Neural progenitor cell (in vitro differentiated cells): ENCODE measurements at places on chromosomes 3 and 15. TPM values are rescaled to one million over a fixed set of nuclear protein-coding genes. Genes with fewer than 3 reads are reported as not detected.

DNA sequence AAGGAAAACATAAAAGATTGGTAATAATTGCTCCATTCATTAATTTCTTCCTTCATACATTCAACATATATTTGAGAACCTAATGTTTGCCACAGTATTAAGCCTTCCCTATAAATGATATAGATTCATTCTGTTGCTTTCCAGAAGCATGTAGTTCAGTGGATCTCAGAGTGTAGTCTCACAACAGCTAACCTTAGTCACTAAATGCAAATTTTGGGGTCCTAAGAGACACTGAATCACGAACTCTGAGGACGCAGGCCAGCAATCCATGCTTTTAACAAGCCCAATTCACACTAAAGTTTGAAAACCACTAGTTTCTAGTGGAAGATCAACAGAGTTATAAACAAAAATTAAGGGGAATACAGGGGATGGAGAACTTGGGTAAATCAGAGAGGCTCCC lies 7.2 kb upstream of the AQR start:
- no peaks in the 10 kb centered on the region for H3K4me1 ChIP-seq
- no peaks in the 10 kb centered on the region for H3K27me3 ChIP-seq
- H3K27ac ChIP-seq, result no peak overlapping the region
- no peak for DNase-seq
- no peak overlapping the region for H3K4me3 ChIP-seq

DNA sequence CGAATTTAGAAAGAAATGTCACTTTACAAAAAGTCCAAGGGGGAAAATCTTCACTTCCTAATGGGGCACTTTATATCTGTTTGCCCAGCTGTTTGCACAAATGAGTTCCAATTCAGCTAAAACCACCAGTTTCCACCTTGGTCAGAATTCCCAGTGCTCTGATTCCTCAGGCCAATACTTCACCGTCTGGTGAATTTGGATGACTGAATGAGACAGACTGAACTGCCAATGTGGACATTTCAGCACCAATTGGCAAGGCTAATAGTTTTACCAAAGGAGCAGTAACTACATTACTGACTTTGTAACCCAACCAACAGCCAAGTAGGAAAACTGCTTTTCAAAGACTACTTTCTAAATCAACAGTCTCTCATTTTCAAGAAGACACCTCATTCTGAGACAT lies 51.8 kb downstream of the ABI3BP start:
- H3K27ac ChIP-seq, result no peak overlapping the region
- no peak overlapping the region for H3K4me3 ChIP-seq
- DNase-seq, result no peak
- H3K27me3 ChIP-seq, result no peaks in the 10 kb centered on the region

- no peaks in the 10 kb centered on the region for H3K4me1 ChIP-seq
- no peaks in the 10 kb centered on the region for H3K36me3 ChIP-seq
- H3K27ac ChIP-seq, result no peak overlapping the region
- no peak for DNase-seq
Observed at GRCh38 chr3:145639003-145639606, 521.9 kb downstream of the PLOD2 start.

Gene CFAP100
- total RNA-seq, result 0.12 TPM in 1 of 2 replicates, not detected in the other

Gene FHIT
- total RNA-seq, result 3.2 and 5.7 TPM in 2 replicates

DNA sequence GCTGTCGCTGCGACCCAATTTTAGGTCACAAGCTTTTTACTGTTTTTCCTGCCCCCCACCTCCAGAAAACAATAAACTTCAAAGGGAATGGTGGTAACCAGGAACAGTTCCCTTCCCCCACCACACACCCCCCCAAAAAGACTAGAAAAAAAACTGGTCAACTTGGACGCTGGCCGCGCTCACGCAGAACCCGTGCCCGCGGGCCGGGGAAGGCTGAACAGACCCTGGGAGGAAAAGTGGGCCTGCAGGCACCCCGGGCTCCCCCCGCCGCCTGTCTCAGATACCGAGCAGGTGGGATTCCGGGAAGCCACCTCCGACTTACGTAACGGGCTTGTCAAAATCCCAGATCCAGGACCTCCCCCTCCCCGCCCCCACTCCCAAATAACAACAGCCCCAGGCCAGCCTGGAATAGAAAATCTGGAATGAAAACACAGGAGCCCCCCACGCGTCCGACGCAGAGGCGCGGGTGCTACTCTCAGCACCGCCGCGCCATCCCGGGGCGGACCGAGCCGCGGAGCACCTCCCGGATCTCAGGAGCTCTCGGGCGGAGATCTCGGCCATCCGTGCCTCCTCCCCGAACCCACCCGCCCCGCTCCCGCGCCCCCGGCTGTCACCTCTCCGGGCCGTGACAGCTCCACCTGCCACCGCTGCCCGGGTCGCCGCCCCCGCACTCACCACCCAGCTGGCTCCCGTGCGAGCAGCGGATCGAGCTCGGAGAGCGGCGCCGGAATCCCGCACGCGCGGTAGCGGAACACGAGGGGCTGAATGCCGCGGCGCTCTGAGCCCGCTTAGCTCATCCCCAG lies 557 bp downstream of the DENND4A start:
- H3K27me3 ChIP-seq, result peaks cover 10% of the 10 kb centered on the region
- H3K27ac ChIP-seq, result peak overlapping the region; percentile 60
- H3K4me1 ChIP-seq, result peaks cover 7% of the 10 kb centered on the region
- no peaks in the 10 kb centered on the region for H3K36me3 ChIP-seq
- peak; percentile 81 for DNase-seq
- peak overlapping the region; percentile 68 for H3K4me3 ChIP-seq

DNA sequence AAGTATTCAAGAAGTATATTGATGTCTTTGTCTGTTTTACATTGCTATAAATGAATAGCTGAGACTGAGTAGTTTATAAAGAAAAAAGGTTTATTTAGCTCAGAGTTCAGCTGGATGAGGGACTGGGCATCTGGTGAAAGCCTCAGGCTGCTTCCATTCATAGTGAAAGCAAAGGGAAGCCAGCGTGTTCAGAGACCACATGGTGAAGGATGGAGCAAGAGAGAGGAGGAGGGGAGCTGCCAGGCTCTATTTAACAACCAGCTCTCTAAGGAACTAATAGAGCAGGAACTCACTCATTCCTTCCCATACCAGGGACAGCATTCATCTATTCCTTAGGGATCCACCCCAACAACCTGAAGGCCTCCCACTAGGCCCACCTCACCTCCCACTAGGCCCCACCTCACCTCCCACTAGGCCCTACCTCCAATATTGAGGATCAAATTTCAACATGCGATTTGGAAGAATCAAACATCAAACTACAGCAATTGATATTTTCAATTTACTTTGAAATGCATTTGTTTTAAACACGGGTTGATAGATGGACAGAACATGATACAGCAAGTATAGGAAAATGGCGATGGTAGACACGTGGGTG lies 167.5 kb upstream of the HES1 start:
- no peaks in the 10 kb centered on the region for H3K27me3 ChIP-seq
- H3K4me1 ChIP-seq, result peaks cover 32% of the 10 kb centered on the region
- no peak for DNase-seq

- DNase-seq, result no peak
- no peak overlapping the region for H3K27ac ChIP-seq
- H3K36me3 ChIP-seq, result no peaks in the 10 kb centered on the region
Observed at GRCh38 chr15:99485153-99485961, 80.4 kb upstream of the MEF2A start.

DNA sequence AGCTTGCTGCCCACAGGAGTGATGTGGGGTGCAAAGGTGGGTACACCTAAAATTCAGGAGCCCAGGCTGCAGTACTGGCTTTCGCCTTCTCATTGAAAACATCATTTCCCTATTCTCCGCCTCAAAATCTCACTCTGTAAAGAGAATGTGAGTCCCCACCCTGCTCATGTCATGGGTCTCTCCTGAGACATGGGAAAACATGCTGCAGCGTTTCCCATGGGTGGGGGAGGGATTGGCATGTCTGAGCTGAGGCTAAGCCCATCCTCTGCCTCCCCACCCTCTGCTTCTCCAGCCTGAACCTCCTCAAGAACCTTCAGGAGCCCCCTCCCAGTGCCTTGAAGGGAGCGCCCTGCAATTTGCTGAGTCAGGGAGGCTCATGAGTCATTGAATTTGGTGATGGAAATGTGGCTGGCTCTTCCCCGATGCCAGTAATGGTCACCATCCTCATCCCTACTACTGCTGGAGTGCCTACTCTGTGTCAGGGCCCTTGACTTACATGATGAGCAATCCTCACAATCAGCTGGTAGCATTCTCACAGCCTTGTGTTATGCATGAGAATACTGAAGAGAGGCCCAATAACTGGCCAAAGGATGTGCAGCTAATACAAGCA lies 28.8 kb downstream of the WNT5A start:
- DNase-seq, result no peak
- H3K4me3 ChIP-seq, result no peak overlapping the region
- H3K4me1 ChIP-seq, result peaks cover 4% of the 10 kb centered on the region
- no peaks in the 10 kb centered on the region for H3K27me3 ChIP-seq
- no peak overlapping the region for H3K27ac ChIP-seq

DNA sequence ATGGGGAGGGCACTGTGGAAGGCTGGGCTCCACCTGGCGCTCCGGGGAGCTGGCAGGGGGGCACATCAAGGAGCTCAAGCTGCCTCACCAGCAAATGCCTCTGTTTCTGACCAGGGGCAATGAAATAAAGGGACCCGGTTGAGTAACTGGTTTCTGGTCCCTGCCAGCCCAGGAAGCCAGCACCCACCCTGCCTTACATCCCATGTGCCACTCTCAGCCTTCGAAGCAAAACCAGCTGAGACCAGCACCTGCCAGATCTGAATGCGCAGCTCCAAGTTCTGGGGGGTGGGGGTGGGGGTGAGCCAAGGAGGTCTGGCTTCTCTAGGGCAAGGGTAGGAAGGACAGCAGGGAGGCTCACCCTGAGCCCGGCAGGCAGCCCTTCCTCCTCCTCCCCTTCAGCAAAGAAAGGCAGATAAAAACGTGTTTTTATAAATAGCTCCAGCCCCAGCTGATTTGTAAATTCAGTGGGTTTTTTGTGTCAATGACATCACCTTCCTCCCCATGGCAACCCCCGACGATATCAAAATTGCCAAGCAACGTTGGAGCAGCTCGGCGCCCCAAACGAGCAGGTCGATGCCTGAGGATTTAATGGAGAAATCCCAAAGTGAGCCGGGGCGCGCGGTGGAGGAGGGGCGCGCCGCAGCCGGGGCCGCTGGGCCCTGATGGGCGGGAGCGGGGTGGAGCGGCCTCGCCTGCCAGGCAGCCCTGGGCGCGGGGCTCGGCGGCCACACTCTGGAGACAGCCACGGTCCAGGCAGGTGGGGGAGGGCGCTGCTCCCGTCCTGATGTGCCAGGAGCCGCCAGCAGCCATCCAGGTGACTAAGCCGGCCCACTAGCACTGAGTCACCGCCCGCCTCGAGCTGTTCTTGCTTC lies at the start of gene PAK6:
Gene PAK6, plus strand, starts transcription at position 532 of the 872 bp plus-strand sequence. CDS start 25,723 bp downstream, outside the sequence.
- peaks cover 4% of the 10 kb centered on the region for H3K4me1 ChIP-seq
- no peaks in the 10 kb centered on the region for H3K36me3 ChIP-seq
- H3K27me3 ChIP-seq, result peaks cover 27% of the 10 kb centered on the region
- H3K27ac ChIP-seq, result no peak within 1 kb of the TSS
- DNase-seq, result peak; percentile 81
- peak within 1 kb of the TSS; percentile 42 for H3K4me3 ChIP-seq

Gene PPM1L
- 16.5 and 25.2 TPM in 2 replicates for total RNA-seq

Gene NXPE3
- total RNA-seq, result 9.4 and 9.6 TPM in 2 replicates

Gene C3orf70
- 4.7 and 4.8 TPM in 2 replicates for total RNA-seq

Gene GRK7
- total RNA-seq, result 0.03 TPM in 1 of 2 replicates, not detected in the other

- H3K27ac ChIP-seq, result no peak overlapping the region
- H3K4me3 ChIP-seq, result no peak overlapping the region
- no peaks in the 10 kb centered on the region for H3K4me1 ChIP-seq
- no peak for DNase-seq
Observed at GRCh38 chr3:161644891-161645635, 148.5 kb downstream of the OTOL1 start.

DNA sequence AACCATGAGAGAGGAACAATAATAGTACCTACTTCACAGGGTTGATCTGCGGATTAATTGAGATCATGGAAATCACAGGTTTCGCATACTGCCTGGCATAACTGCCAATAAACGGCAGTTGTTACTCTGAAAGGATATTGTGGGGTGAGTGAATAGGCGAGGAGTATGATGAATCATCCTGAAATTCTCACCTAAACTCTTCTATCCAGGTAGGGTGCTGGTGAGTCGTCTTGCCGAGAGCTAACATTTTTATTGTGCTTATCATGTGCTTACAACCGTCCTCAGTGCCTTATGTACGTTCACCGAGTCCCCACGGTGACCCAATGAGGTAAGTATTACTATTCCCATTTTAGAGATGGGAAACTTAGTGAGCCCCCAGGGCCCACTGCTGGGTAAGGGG lies 52.4 kb upstream of the SRGAP3 start:
- DNase-seq, result no peak
- peaks cover 21% of the 10 kb centered on the region for H3K4me1 ChIP-seq
- H3K4me3 ChIP-seq, result peak overlapping the region; percentile 43

DNA sequence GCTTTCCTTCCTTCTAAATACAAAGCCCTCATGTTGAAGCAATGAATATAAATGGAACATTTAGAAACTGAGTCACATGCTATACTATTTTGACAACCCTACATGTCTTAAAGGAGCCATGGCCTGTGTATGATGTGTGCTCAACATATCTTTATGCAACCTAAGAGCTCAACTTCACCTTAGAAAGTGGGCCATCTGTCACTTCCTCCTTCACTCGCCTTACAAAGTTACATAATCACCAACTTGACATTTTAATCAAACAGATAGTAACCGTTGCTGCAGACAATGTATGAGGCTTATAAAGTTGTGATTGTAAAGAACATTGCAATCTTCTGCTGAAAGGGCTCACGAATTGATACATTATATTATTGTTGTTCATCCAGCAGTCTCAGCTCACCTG lies 163.6 kb downstream of the SERPINI1 start:
- peaks cover 14% of the 10 kb centered on the region for H3K4me1 ChIP-seq
- no peak overlapping the region for H3K4me3 ChIP-seq
- no peak overlapping the region for H3K27ac ChIP-seq
- no peaks in the 10 kb centered on the region for H3K27me3 ChIP-seq
